Thymus (tissue), 14 donors: ENCODE measurements at places on chromosomes 12 and 14. TPM values are rescaled to one million over a fixed set of nuclear protein-coding genes. Genes with fewer than 3 reads are reported as not detected.

- no peaks in the 10 kb centered on the region for H3K36me3 ChIP-seq
- H3K4me1 ChIP-seq: peaks cover 20% of the 10 kb centered on the region
- no peak overlapping the region for H3K4me3 ChIP-seq
- H3K27me3 ChIP-seq: no peaks in the 10 kb centered on the region
- DNase-seq: no peak
Observed at GRCh38 chr14:76877871-76878270, 51.7 kb downstream of the LRRC74A start.

DNA sequence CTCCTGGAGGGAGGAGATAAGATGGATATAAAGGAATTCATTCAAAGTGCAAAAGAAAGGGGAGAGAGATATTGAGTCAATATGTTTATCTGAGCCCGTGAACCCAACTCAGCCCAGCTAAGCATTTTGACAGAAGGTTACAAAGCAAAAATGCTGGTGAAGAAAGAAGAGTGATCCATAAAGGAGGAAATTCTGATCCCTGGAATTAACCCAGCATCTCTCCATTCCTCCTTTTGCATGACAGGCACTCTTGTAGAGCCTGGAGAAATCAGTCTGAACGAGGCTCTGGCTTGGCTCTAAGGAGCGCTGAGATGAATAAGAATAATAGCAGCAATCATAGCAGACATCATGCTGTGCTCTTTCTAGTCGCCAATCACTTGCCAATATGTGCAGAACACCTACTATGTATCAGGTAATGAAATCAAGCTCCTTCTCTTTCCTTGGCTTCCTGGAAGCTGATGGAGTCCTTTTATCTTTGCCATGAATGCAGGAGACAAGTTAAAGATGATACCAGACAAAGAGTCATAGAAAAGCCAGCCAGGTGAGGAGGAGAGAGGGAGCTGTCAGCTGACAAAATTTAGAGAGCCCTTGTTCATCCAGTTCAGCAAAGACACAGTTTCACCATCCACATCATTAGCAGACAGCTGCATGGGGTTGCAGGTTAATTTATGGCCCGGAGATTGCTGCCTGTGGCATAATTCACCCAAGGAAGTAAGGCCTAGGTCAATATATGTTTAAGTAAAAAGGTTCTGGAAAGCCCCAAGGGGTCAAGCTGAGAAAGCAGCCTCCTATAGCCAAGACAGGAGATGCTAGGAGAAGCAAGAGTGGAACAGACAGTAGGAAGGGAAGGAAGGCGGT is 476.5 kb upstream of the TBX3 start:
- no peak overlapping the region for H3K4me3 ChIP-seq
- no peaks in the 10 kb centered on the region for H3K27me3 ChIP-seq
- DNase-seq: no peak
- no peak overlapping the region for H3K27ac ChIP-seq

Gene ACOT4
- 0.76 TPM for total RNA-seq

Gene KRT80
- total RNA-seq: 0.14 TPM

Gene SP7
- total RNA-seq: not detected

Gene CISTR
- total RNA-seq: not detected

Gene PRB2
- 0.05 TPM for total RNA-seq

Gene ASCL1
- total RNA-seq: 17.8 TPM

Gene TMEM253
- total RNA-seq: 0.14 TPM

Gene SDR9C7
- total RNA-seq: 0.33 TPM
